ENCODE measurements at places on chromosomes 5 and 9. TPM values are rescaled to one million over a fixed set of nuclear protein-coding genes. Genes with fewer than 3 reads are reported as not detected.

Gene ESM1
- 7.5 TPM for polyA plus RNA-seq

Gene PCDHA1
- polyA plus RNA-seq = not detected

Gene C9orf85
- 16.8 TPM for polyA plus RNA-seq

Gene ZDHHC11
- 10.0 TPM for polyA plus RNA-seq

Gene SMIM27
- 20.6 TPM for polyA plus RNA-seq

DNA sequence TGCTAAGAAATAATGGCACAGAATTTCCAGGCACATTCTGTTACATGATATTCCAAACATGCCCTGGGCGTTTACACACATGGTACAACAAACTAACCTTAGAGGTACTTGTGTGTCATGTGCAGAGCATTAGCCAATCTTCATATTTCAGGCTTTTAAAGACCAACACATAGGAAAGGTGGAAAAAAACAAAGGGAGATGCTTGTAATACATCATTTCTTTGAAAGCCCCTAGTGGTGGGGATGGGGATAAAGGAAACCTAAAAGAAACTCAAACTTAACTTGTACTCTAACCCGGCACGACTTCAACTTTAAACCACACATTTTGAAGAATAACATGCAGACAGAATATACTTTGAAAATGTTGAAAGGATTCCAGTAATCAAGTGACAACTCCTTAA lies 133.6 kb downstream of the PTPRD start:
- no peak for DNase-seq

DNA sequence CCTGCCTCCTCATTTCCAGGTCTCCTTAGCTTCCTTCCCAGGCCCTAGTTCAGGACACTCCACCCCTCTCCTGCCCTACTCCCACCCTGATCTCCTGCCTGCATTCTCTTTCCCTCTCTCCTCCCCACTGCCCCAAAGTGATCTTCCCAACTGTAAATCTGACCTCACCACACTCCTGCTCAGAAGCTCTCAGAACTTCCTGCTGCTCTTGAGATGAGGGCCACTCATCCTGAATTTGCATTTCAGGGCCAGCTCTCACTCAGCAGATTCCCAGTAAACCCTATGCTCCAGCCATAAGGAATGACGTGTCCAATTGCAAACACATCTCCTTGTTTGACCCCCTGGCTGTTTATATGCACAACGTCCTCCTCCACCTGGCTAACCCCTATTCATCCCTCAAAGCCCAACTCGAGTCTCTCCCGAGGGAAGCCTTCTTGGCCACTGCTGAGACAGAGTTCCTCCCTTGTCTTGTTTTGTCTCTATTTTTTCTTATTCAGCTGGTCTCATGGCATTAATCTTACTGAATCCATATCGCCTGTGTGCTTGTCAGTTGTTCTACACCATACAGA lies 95.0 kb downstream of the NSG2 start:
- DNase-seq = no peak

DNA sequence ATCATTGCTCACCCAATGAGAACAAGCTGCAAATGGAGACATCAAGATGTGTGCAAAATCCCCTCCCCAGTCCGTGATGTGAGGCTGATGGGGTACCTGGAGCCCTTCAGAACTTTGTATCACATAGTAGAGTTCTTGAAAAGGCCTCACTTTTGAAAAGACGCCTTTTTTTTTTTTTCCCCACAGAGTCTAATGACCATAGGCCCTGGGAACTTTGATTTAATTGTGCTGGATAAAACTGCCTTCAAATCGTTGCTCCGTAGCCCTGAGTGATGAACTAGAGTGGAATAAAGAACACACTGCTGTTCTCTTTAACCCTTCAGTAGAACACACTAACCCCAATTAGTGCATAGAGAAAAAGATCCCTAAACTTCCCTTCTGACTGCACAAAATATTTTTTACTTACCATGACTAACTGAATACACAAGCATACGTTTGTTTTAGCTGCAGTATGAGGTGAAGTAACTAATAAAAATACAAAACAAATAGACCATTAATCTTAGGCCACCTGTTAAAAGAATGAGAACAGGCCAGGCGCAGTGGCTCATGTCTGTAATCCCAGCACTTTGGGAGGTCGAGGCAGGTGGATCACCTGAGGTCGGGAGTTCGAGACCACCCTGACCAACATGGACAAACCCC lies 15.1 kb downstream of the PSAT1 start:
- no peak for DNase-seq

GRCh38 chr9:83706676-83707517 lies 861 bp downstream of the UBQLN1 start:
- DNase-seq = peak; percentile 51

- no peak for DNase-seq
These were observed 42.6 kb upstream of the KIF2A start for GRCh38 chr5:62263401-62263800.

GRCh38 chr5:173320259-173320658 lies 8.0 kb downstream of the STC2 start:
- DNase-seq = no peak

GRCh38 chr5:33806738-33807442 lies 84.9 kb downstream of the ADAMTS12 start:
- DNase-seq = no peak

DNA sequence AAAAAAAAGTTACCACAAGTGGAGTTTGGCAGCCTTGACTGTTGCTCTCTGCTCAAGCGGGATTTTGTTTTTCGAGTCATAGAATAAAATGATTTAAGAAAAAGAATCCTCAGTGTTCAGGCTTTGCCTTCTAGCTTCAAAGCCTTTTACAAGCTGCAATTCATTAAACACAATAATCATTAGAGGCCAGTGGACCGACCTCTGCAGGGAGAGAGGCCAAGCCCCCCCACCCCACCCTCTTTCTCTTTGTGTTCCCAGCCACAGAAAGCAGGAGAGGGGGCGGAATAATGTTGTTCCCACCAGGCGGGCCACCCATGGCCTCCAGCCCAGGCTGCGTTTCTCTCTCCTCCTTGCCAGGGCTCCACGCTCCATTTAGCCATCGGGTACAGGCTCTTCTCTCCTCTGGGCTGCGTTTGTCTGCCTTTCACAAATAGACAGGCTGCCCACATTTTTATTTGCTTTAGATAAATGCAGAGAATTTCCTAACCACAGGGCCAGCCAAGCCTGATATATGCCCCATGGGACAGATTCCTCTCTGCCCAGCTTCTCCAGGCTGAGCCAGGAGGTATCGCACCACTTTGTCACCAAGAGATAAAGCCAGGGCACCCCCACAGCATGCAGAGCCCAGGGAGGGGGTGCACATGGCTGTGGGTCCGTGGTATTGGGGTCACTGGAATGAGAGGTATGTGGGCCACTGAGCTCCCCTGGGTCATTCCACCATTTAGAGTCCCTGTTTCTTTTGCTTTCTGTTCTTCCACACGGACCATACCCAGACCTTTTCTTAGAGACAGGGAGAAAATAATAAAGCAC lies 318.8 kb downstream of the PIK3R1 start:
- DNase-seq = no peak

GRCh38 chr9:118640836-118641560 lies 728.2 kb downstream of the BRINP1 start:
- no peak for DNase-seq

- no peak for DNase-seq
These were observed 9.3 kb downstream of the PTGER4 start for GRCh38 chr5:40688996-40689395.

- no peak for DNase-seq
These were observed 60.3 kb downstream of the DAPK1 start for GRCh38 chr9:87557996-87558395.

- no peak for DNase-seq
These were observed 274.0 kb upstream of the DAPK1 start for GRCh38 chr9:87223392-87224246.
